Amniotic epithelial cell (primary cell): ENCODE measurements at places on chromosomes 5 and 9.

DNA sequence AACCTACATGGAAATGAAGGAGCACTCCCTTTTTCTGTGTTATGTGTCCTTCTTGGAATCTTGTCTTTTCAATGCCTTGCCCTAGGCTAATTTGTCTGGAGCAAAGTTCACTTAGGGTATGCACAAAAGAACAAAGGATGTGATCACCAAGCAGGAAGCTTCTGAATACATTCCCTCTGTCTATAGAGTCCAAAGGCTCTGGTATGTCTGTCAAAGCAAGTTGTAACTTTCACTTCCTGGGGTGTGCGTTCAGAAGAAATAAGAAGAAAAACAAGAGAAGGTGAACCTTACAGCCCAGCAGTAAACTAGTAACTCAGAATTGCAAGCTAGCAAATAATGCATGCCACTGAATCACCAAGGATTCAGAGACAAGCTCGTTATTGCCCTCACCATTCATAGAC lies 31.7 kb upstream of the CDH6 start:
- no peak for DNase-seq

- DNase-seq: no peak
Observed at GRCh38 chr5:155562158-155562557, 548.6 kb downstream of the KIF4B start.

DNA sequence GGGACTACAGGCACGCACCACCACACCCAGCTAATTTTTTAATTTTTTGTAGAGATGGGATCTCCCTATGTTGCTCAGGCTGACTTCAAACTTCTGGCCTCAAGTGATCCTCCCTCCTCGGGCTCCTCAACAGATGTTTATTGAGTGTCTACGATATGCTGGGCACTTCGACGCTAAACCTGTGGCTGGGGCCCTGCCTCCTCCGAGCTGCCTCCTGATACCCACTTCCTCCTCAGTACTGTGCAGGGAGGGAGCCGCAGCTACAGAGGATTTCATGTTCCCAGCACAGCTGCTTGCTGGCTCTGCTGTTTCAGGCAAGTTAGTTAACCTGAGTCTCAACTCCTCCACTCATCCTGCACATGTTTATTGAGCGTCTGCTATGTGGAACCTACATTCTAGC lies 9.6 kb downstream of the AIF1L start:
- DNase-seq: no peak

GRCh38 chr5:119367502-119368237 lies 11.9 kb downstream of the TNFAIP8 start:
- DNase-seq: peak; percentile 16

DNA sequence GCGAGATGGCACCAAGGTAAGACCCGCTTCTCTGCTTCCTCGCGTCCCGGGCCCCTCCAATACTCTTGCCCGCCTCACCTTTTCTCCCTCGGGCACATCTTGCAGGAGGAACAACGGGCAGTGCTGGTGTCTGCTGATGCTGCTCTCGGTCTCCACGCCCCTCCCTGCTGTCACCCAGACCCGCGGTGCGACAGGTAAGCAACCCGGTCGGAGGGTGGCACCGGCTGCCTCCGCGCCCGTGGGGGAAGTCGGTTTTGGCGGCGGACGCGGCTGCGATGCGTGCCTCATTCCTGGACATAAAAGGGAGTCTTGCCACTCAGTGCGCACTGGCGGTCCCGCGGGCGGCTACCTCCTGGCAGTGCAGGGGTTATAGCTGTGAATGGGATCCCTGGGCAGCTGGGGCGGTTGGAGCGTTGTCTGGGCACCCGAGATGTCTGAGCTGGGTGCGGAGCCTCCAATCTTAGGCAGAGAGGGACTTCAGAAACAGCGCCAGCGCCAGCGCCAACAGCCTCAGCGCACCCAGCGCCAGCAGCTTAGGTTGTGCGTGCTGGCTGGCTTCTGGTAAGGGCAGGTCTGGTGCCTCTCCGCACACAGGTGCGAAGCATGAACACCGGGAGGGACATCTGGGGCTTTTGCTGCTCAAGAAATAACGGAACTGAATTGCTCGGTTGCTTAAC lies 488 bp downstream of the COL15A1 start:
- no peak for DNase-seq

GRCh38 chr9:112234779-112235178 lies 59.7 kb upstream of the SUSD1 start:
- no peak for DNase-seq

DNA sequence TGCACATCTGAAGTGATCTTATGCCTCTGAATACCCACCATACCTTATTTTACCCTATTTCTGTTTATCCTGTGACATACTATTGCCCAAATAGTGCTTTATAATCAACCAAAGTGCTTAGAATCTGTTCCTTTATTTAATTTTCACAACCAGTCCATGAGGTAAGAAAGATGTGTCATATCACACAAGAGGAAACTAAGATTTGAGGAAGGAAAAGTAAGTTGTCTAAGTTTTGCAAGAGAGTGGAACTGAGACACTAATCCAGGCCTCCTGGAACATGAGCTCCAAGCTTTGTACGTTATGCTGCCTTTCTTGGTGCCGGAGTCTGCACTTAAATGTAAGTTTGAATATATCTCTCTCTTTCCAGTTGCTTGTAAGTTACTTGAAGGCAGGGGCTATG lies 17.2 kb downstream of the KDM3B start:
- peak; percentile 61 for DNase-seq

DNA sequence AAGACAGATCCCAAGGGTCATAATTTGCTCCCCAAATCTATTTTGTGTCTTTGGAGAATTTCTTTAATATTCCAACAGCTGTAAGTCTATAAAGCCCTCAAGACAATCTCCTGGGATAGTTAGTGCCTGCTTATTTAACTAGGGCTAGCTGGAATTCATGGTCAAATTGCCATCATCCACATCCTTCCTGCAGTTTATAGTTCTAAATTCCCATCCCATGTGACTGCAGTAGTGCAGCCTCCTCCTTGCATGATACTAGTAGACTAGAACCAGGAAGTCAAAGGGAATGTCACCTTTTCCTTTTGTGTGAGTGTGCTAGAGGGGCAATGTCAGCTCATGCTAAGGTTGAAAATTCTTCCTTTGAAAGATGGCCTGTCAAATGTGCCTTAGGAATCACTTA lies 214.8 kb upstream of the PIK3R1 start:
- no peak for DNase-seq

- no peak for DNase-seq
Observed at GRCh38 chr9:99184110-99184474, 37.6 kb downstream of the ALG2 start.

DNA sequence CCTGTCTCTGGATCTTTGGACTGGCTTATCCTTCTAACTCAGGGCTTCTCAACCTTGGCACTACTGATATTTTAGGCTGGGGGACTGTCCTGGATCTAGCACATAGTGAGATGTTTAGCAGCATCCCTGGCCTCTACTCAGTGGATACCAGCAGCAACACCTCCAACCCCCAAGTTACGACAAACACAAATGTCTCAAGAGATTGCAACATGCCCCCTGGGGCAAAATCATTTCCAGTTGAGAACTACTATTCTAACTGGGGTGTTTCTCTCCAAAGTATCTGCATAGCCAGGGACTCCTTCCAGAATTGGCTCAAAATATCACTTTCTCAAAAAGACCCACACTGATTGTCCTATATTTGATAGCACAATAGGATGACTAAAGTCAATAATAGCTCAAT lies 7.2 kb upstream of the TLR4 start:
- DNase-seq: no peak

- DNase-seq: no peak
Observed at GRCh38 chr5:80251636-80252035, 4.2 kb downstream of the SERINC5 start.

DNA sequence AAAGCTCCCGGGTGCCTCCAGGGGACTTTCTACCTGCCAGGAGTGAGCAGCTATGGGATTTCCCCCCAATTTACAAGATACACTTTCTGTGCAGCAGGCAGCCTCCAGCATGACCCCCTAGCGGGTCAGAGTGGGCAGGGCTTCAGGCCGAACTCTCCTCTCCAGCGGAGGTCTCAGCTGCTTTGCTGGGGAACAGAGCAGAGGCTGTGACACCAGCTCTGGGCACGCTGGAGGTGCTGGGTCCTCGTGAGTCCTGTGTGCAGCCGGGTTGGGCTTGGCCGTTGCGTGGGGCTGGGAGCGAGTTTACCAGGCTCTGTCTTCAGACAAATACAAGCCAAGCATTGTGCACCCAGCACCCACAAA lies 2.9 kb downstream of the NRARP start:
- no peak for DNase-seq

DNA sequence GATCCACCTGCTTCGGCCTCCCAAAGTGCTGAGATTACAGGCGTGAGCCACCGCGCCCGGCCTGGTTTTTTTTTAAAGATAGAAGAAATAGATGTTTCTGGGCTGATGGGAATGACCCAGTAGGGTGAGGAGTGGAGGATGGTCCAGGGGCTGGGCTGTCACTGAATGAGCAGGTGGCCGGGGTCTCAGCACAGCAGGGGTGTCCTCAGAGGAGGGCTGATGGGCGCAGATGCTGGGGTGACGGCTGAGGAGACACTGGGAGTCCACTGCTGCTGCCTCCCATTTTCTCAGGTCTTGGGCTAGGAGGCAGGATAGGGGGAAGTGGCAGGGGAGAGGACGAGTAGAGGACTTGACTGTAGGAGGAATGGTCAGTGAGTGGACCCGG lies 2.3 kb upstream of the TOR4A start:
- DNase-seq: no peak

DNA sequence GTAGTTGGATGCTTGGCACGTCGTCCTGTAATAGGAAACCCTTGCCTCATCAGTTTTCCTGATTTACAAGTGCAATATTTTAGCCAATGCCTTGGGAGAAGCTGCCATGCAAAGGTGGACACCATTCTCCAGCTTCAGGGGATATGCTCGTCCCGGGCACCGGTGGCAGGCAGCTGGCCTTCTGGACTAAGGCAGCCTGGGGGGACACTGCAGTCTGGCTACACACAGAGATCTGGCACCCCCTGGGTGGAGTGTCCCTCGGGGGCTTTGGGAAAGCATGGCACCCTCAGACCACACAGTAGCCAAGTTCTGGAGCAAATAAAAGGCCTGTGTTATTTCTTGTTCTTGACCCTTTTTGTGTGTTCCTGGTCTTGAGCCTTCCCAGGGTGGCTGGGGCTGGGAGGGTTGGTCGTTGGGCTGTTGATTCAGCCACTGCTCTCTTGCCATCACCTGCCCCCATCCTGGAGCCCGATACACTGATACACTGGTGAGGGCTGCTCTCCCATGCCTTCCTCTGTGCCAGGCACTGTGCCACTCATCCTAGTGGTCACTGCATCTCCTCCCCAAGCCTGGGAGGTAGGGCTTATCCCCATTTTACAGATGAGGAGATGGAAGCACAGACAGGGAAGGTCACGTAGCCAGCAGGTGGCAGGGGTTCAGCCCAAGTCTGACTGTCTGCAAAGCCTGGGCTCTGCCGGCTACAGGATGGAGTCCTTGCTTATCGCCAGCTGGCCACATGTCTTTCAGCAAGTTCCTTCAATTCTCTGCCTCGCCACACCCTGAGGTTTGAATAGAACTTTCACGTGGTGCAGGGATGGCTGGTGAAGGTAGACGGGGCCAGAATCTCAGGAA lies 134.1 kb downstream of the RGS3 start:
- no peak for DNase-seq

- DNase-seq: peak; percentile 24
Observed at GRCh38 chr5:79560771-79561524, 47.0 kb upstream of the HOMER1 start.

DNA sequence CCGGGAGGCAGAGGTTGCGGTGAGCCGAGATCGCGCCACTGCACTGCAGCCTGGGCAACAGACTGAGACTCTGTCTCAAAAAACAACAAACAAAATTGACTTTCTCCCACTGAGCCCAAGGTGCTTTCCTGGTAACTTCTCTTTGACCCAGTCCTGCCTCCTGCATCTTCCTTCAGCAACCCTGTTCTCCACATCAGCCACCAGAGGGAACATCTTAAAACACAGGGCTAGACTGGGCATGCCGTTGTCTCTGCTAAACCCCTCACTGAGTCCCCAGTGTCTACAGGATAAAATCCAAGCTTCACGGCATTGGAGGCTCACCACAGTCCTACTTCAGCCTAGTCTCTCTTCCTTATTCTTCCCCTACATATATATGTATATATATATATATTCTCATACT lies 39.8 kb upstream of the KCNMB1 start:
- DNase-seq: no peak

DNA sequence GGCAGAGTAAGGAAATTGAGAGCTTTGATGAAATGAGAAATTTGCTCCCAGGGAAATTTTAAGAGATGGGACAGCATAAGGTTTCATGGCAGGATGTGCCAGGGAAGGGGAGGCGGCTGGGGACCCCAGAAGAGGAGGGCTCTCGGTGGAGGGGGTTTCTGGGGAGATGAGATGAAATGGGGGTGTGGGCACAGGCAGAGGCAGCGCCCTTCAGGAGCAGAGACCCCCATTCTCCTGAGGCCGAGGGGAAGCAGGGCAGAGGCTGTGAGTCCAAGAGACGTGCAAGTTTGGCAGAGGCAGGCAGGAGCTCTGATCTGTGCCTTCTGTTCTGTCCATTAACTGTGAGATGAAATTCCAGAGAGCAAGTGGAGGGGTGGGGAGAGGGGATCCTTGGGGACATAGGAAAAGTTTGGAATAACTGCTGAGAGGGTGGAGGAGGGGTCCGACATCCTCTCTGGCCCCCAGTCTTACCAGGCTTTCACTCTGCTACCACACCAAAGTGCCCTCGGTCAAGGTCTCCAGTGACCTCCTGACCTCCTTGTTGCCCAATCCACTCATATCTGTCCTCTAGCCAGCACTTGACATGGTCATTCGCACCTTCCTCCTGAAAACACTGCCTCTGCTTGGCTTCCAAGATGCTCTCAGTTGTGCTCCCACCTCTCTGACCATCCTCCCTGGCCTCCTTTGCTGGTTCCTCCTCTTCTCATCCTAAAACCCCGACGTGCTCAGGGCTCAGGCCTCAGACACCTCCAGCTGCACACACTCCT lies 108.1 kb upstream of the MVB12B start:
- no peak for DNase-seq

- DNase-seq: no peak
Observed at GRCh38 chr5:124905256-124906130, 159.1 kb upstream of the ZNF608 start.

DNA sequence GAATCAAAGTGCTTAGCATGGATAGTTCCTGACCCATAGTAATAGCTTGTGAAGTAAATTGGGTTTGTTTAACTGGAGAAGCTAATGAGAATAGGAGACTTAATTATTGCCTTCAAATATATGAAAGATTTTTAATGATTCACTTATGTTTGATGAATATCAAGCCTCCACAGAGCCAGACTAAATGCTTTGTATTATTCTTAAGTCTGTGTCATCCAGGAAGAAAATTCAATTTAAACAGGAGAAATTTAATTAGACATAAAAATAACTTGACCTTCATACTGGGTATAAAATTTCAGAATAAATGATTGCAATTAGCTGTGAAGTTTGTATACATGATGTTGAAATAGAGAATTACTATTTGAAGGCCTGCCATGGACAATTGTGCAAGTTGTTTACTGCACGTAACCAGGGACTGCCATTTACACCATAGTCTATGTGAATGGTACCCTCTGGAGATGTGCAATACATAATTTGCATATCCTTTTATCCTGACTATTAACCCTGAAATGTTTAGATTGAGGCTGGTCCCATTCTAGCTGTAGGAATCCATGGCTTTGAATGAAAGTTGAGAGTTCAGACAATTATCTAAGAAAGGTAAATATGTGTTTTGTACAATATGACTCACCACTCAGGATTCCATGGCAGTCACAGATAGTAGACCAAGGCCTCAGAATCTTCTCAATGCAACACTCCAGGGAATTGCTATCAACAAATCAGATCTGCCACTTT lies 133.5 kb upstream of the IL12B start:
- peak; percentile 73 for DNase-seq

- no peak for DNase-seq
Observed at GRCh38 chr9:137430723-137431415, 7.7 kb downstream of the NOXA1 start.
